Sciatic nerve (tissue), 2 donors: ENCODE measurements at places on chromosomes 1 and 21. TPM values are rescaled to one million over a fixed set of nuclear protein-coding genes. Genes with fewer than 3 reads are reported as not detected.

Gene BATF3
- 6.5 TPM for total RNA-seq

GRCh38 chr21:32772281-32773047 lies 909 bp upstream of the PAXBP1 start:
- no peak for DNase-seq

Gene RAVER2
- 6.5 TPM for total RNA-seq

GRCh38 chr1:212702672-212703071 lies 3.0 kb upstream of the BATF3 start:
- DNase-seq = no peak

- DNase-seq = no peak
Measured at GRCh38 chr1:38529946-38530345, 329.6 kb downstream of the RRAGC start.

Gene RHBG
- not detected for total RNA-seq

- DNase-seq = no peak
Measured at GRCh38 chr21:34882719-34883131, 166.4 kb downstream of the RUNX1 start.

- DNase-seq = no peak
Measured at GRCh38 chr1:172338295-172338735, 82.2 kb upstream of the C1orf105 start.

GRCh38 chr1:208501542-208501941 lies 257.4 kb upstream of the PLXNA2 start:
- no peak for DNase-seq

GRCh38 chr1:111290104-111290503 lies 547 bp upstream of the CHIA start:
- no peak for DNase-seq
